ENCODE measurements at places on chromosomes 12 and 14.

- no peak for DNase-seq
These were observed 111.2 kb downstream of the RIN3 start for GRCh38 chr14:92624764-92625163.

- no peak for DNase-seq
These were observed 63.2 kb upstream of the SLC24A4 start for GRCh38 chr14:92259613-92260357.

DNA sequence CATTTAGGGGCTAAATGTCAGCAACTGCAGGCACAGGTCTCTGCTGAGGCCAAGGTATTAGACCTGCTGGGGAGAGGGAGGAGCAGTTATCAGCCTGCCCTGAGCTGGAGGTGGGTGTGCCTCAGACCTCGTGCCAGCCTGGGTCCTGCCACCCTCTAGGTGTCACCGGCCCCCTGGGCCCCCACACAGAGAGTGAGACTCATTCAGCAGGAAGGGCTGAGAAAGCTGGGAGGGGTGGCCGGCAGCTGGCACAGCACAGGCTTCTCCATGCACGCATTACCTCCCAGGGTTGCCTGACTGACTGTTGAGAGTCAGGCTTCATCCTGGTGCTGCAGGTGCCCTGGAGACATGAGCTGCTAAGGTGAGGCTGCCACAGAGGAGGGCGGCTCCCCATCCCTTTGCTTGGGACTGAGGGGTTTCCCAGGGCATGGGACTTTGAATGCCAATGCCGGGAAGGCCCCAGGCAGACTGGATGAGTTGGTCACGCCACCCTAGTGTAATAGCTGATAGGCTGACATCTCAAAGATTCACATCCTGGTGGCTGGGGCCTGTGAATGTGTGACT is 75.3 kb upstream of the C14orf180 start:
- no peak for DNase-seq

GRCh38 chr12:49439042-49439441 is 71.8 kb downstream of the SPATS2 start:
- DNase-seq, result no peak

DNA sequence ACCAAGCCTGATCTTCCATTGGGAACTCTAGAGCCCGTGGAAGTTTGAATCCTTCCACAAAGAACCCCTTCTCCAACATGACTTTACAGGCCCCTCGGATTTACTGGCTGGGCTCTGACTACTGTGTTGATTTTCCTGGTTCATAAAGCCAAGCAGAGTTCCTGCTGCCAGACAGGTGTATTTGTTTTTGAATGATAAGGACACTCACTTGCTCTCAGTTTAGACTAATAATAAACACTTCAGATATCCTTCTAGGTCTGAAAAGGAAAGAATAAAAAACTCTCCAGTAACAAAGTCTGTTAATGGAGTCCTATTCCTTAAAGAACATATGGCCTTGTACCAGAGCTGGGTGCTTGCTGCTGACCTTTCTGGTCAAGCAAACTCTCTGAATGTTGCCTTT is 31.0 kb downstream of the SIX1 start:
- no peak for DNase-seq

GRCh38 chr12:10214895-10215267 is 2.2 kb downstream of the GABARAPL1 start:
- DNase-seq, result no peak

DNA sequence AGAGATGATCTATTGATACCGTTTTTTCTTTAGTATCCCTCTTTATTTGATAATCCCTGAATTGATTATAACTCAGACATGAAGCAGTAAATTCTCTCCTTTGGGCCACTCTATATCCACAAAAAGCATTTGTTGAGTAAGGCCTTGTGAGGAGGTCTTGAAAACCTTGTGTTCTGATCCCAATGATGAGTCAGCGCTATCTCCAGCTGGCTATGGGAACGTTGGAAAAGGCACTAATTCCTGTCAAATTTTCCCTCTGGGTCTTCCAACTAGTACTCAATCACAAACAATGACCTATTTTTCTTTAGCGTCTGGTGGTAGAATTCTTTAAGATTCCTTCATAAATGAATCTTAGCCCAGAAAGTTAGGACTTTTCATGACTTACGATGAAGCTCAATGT is 168.4 kb upstream of the LRIG3 start:
- DNase-seq, result peak; percentile 82

DNA sequence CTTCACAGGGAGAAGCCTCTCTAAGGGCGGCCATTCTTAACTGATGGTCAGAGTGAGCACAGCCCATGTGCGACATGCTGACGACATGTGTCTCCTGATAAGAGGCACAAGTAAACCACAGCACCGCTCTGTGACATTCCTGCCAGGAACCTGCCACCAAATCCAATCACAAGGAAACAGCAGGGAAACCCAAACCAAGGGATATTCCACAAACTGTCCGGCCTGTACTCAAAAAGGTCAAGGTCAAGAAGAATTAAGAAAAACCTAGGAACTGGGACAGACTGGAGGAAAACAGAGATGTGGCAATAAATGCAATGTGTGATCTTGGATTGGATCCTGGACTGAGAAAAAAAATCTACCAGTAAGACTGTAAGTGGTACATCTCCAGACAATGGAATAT is 91.9 kb downstream of the SYNE3 start:
- no peak for DNase-seq

- DNase-seq, result no peak
These were observed 11.8 kb downstream of the AHNAK2 start for GRCh38 chr14:104966261-104966865.

DNA sequence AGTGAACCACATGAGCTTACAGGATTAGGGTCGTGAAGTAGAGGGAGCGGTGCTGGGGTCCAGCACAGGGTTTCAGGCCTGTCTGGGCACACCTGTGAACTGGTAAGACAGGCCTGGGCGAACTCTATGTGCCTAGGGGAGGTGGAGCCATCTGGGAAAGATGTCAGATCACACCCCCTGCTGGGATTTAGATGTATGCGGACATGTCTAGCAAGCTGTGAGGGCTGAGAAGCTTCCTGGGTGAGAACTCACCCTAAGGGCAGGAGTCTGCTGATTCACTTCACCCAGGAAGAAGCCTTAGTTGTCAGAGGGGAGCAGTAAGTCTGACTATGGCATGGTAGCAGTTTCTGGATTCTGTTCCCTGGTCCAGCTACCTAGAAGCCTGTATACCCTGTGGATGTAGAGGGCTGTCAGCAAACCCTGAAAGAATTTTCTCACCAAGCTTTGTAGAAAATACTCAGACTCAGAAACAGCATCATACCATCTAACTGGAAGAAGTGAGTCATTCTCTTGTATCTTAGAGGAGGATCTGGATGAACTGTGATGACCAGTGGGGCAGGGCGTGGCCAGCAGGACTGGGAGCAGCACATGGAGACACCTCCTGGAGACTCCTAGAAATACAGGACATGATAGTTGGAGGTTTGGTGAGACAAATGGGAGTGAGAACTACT is 11.2 kb upstream of the PYGL start:
- DNase-seq, result peak; percentile 95

- peak; percentile 28 for DNase-seq
These were observed 272.0 kb downstream of the ZFP36L1 start for GRCh38 chr14:68520637-68521556.

GRCh38 chr14:70896981-70897380 is 10.3 kb upstream of the PCNX1 start:
- peak; percentile 43 for DNase-seq

DNA sequence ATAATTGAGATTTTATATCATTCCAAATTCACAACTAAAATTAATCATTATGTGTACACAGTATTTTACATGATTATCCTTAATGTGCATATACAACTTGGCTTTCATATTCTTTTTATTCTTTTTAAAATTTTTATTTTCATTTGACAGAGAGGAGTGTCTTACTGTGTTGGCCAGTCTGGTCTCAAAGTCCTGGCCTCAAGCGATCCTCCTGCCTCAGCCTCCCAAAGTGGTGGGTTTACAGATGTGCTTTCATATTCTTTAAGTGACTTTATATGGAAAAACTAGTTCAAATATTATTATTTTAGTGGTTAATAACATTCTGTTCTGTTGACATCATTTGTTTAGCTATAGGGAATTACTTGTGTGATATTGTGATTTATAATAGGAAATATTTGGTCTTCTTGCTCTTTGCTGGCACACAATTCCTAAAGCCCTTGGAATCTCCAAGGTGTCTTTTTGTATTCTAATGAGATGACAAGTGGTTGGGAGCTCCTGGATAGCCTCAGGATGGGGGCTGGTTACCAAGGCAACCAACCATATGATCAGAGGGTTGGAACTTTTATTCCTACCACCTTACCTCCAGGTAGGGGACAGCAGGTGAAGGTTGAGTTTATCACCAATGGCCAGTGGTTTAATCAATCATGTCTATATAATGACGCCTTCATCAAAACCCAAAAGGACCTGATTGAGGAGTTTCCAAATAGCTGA is 16.0 kb upstream of the ZNF410 start:
- no peak for DNase-seq

DNA sequence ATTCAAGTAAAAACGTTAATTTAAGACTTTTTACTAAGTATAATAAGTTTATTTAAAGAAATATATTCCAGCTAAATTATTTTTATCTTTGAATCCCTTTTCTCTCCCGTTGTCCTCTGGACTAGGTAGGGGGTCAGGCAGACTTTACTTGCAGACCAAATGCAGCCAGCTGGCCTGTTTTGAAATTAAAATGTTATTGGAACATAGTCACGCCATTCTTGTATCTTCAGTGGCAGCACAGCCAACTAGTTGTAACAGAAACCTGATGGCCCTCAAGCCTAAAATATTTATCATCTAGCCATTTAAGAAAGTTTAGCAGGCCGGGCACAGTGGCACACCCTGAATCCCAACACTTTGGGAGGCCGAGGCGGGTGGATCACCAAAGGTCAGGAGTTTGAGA is 52.7 kb downstream of the BCAT1 start:
- no peak for DNase-seq

GRCh38 chr12:24081606-24082005 is 132.1 kb upstream of the SOX5 start:
- no peak for DNase-seq

GRCh38 chr12:188910-189621 is 24.9 kb downstream of the SLC6A12 start:
- DNase-seq, result peak; percentile 50

GRCh38 chr14:95231966-95232633 is 74.8 kb upstream of the DICER1 start:
- no peak for DNase-seq

- DNase-seq, result no peak
These were observed 4.0 kb downstream of the TBX3 start for GRCh38 chr12:114679942-114680341.

- DNase-seq, result no peak
These were observed 2.6 kb downstream of the WSCD2 start for GRCh38 chr12:108131657-108132126.

- no peak for DNase-seq
These were observed 133.7 kb upstream of the MAP1LC3B2 start for GRCh38 chr12:116425256-116426193.

DNA sequence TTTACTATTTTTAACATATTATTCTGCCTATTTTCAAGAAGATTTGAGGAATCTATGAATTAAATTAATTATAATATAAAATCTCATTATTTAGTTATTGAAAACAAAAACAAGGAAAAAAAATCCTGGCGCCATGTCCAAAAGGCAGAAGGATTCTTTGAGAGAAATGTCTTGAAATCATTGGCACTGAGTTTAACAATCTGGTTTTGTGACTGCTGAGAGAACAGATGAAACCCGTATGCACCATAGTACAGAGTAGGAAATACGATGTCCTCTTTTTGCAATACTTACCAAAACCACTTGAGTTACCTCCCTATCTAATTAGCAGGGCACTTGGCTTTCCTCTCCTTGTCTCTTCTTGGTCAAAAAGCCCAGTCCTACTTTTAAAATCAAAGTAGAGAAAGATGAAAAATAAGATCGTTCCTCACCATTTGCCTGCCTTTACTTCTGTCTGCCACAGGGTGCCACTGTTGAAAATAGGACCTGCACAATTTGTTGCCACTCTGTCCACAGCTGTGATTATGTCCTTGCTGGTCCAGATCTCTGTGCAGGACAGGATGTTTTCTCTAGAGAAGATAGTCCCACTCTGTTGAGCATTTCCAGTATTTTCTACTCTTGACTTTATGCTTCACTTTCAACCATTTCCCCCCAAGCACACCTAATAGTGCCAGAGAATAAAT is 179.7 kb downstream of the PDZRN4 start:
- DNase-seq, result no peak

DNA sequence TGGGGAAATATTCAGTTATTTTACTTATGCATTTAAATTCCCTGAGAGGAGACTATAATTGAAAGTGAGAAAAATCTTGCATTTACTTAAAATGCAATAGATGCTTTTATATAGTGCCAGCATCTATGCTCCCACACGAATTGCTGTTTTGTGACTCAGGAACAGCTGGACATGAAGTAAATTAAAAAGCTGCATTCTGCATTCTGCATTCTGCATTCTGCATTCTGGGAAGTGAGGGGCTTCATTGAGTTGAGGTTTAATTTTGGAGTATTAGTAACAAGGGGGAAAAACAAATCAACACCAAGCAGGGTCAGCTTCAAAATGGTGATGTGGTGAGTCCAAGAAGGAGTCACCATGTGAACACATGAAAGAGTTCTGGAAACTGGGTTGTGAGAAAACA is 101.2 kb downstream of the C12orf50 start:
- no peak for DNase-seq
